ENCODE measurements at places on chromosomes 5 and 9. TPM values are rescaled to one million over a fixed set of nuclear protein-coding genes. Genes with fewer than 3 reads are reported as not detected.

GRCh38 chr9:107389617-107390071, 99.9 kb downstream of the KLF4 start:
- no peak overlapping the region for H3K4me3 ChIP-seq
- H3K4me1 ChIP-seq, result peaks cover 18% of the 10 kb centered on the region
- H3K27me3 ChIP-seq, result no peaks in the 10 kb centered on the region

DNA sequence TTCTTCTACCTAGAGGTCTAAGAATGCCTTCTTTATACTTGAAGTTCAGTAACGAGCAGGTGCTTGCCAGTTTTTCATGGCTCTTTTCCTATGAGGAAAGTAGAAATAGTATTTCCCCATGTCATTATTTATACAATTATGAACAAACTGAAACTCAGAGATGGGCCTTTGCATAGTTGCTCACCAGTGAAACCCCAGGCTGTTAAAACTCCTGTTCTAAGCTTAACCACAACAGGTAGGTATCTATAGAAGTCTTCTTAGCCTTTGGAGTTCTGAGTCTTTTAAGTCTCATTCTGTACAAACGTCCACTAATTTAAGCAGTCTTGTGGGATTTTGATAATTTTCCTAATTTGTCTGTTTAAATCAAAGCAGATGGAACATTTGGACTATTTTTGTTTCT, 90.1 kb downstream of the STARD4 start:
- no peak overlapping the region for H3K4me3 ChIP-seq
- DNase-seq, result no peak
- no peaks in the 10 kb centered on the region for H3K4me1 ChIP-seq
- H3K36me3 ChIP-seq, result no peaks in the 10 kb centered on the region
- no peaks in the 10 kb centered on the region for H3K27me3 ChIP-seq
- no peak overlapping the region for H3K27ac ChIP-seq

- no peak overlapping the region for H3K4me3 ChIP-seq
- H3K27me3 ChIP-seq, result peaks cover 4% of the 10 kb centered on the region
- H3K36me3 ChIP-seq, result no peaks in the 10 kb centered on the region
- DNase-seq, result no peak
Measured at GRCh38 chr5:40669606-40670390, 9.9 kb upstream of the PTGER4 start.

GRCh38 chr5:1090538-1090937, 21.3 kb downstream of the SLC12A7 start:
- H3K4me3 ChIP-seq, result no peak overlapping the region
- DNase-seq, result peak; percentile 24
- no peaks in the 10 kb centered on the region for H3K27me3 ChIP-seq

GRCh38 chr9:37514999-37515398, 29.3 kb downstream of the POLR1E start:
- no peaks in the 10 kb centered on the region for H3K27me3 ChIP-seq
- no peaks in the 10 kb centered on the region for H3K36me3 ChIP-seq
- no peak for DNase-seq
- no peak overlapping the region for H3K27ac ChIP-seq
- H3K4me3 ChIP-seq, result no peak overlapping the region

DNA sequence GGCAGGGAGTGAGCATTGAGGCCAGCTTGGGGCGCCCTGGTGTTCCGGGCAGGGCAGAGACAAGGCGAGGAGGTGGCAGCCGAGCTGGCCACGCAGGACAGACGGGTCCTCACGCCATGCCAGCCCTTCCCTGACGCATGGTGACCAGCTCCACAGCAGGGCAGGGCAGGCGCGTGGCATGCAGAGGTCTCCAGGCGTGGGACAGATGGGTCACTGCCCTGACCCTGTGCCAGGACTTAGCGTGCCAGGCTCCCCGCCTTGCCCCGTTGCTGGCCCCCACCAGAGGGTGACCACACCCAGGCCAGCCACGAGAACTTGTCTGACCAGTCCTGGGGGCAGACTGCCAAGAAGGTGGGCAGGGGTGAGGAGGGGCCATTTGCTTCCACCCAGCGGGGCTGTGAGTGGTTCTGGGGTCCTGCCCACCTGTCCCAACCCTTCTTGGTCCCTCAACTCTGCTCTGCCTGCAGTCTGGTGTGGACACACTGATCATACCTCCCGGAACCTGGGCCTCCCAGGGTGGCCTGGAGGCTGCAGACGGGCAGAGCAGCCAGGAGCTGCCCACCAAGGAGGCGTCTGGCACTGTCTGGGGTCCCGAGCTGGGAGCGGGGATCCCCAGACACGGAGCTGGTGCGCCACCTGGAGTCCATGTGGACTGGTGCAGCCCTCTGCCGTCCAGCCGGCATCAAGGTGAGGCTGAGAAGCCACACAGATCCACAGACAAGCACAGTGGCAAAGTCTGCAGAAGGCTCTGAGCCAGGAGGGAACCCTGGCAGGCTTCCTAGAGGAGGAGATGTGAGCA, at the start of gene RNF224:
RNF224 (plus strand) TSS at position 449 of the 799 bp plus-strand sequence. CDS start 834 bp downstream, outside the sequence.
- peak; percentile 86 for DNase-seq
- H3K4me3 ChIP-seq, result no peak within 1 kb of the TSS
- H3K4me1 ChIP-seq, result peaks cover 3% of the 10 kb centered on the region
- no peaks in the 10 kb centered on the region for H3K27me3 ChIP-seq

DNA sequence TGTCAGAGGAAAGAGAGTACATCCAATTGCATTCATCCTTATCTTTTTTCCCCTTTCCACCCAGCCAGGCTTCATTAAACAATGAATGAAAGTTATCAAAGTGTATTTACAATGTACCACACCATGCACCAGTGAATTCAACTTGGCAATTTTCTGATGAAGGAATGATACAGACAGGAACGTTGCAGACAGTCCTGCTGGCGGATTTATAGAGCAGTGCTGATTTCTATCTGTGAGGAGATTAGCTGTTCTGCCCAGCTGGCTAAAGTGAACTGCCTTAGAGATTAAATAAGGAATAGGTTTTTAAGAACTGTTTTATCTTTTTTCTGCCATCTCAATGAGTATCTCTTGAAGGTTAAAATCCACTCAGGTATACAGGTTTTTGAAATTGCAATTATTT, 403.9 kb downstream of the CDH18 start:
- H3K36me3 ChIP-seq, result no peaks in the 10 kb centered on the region
- no peaks in the 10 kb centered on the region for H3K4me1 ChIP-seq
- H3K4me3 ChIP-seq, result no peak overlapping the region
- no peak overlapping the region for H3K27ac ChIP-seq
- H3K27me3 ChIP-seq, result no peaks in the 10 kb centered on the region
- DNase-seq, result no peak

GRCh38 chr5:88785746-88786565, 97.0 kb downstream of the MEF2C start:
- peak; percentile 98 for DNase-seq
- no peaks in the 10 kb centered on the region for H3K36me3 ChIP-seq
- H3K27ac ChIP-seq, result peak overlapping the region; percentile 99
- H3K4me3 ChIP-seq, result peak overlapping the region; percentile 64
- peaks cover 19% of the 10 kb centered on the region for H3K4me1 ChIP-seq
- H3K27me3 ChIP-seq, result no peaks in the 10 kb centered on the region

- H3K36me3 ChIP-seq, result peaks cover 55% of the 10 kb centered on the region
- DNase-seq, result no peak
- H3K27me3 ChIP-seq, result no peaks in the 10 kb centered on the region
- no peak overlapping the region for H3K27ac ChIP-seq
- H3K4me3 ChIP-seq, result no peak overlapping the region
Measured at GRCh38 chr9:122246666-122247065, 17.9 kb upstream of the LHX6 start.

DNA sequence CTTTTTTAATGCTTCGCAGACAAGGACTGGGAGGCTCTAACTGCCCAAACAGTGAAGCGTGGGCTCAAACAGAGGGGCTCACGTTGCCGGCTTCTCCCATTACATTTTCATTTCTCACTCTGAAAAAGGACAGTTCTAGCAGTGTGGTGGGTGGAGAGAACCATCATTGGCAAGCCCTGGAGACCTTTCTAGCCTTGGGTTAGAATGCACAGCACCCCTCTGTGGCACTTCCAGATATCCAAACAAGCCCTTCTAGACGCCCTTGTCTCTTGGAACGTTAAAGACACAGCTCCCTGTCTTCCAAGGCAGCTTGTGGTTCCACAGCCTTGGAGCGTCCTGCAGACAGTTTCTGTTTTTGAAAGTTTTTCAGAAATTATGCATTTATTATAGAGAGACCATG, 52.1 kb downstream of the MVB12B start:
- no peaks in the 10 kb centered on the region for H3K27me3 ChIP-seq
- no peak for DNase-seq
- H3K27ac ChIP-seq, result no peak overlapping the region

- no peaks in the 10 kb centered on the region for H3K27me3 ChIP-seq
- no peaks in the 10 kb centered on the region for H3K36me3 ChIP-seq
- no peak for DNase-seq
- H3K27ac ChIP-seq, result no peak overlapping the region
- no peak overlapping the region for H3K4me3 ChIP-seq
- no peaks in the 10 kb centered on the region for H3K4me1 ChIP-seq
Measured at GRCh38 chr9:29740518-29740917, 2167.2 kb upstream of the C9orf72 start.

DNA sequence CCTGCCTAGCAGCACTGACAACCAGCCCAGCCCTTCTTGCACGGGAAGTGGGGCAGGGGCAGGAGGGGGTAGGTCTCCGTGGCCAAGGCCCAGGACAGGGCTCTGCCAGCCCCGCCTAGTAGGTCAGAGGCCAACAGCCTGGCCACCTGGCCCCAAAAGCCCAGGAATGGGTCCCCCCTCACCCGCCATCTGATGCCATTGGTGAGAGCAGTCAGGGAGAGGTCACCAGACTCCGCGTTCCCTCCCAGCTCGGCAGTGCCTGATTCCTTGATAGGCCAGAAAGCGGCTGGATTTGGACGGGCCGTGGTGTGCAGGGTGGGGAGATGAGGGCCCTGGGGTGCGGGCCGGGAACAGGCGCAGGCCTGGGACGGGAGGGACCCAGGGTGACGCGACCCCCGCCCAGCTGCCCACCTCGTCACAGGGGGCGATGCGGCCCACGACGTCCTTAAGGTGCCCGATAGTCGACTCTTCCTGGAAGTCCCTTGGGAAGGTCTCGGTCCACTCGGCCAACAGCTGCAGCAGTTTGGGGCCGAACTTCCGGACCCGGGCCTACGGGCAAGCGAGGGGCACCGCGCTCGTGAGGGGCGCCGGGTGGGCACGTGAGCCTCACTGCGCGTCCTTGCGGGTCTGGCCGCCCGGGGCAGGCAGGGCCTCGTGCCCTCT, 64.5 kb upstream of the RNF130 start:
- peaks cover 10% of the 10 kb centered on the region for H3K4me1 ChIP-seq
- DNase-seq, result no peak
- no peak overlapping the region for H3K4me3 ChIP-seq
- H3K27me3 ChIP-seq, result peaks cover 11% of the 10 kb centered on the region
- no peaks in the 10 kb centered on the region for H3K36me3 ChIP-seq

- no peak overlapping the region for H3K4me3 ChIP-seq
- peak; percentile 80 for DNase-seq
- no peaks in the 10 kb centered on the region for H3K4me1 ChIP-seq
- H3K27ac ChIP-seq, result no peak overlapping the region
- H3K27me3 ChIP-seq, result peaks cover 19% of the 10 kb centered on the region
Measured at GRCh38 chr9:113715086-113715485, 161.0 kb upstream of the ZNF618 start.

- H3K27ac ChIP-seq, result no peak overlapping the region
- no peaks in the 10 kb centered on the region for H3K4me1 ChIP-seq
- H3K4me3 ChIP-seq, result no peak overlapping the region
Measured at GRCh38 chr5:60763061-60763460, 63.1 kb upstream of the DEPDC1B start.

DNA sequence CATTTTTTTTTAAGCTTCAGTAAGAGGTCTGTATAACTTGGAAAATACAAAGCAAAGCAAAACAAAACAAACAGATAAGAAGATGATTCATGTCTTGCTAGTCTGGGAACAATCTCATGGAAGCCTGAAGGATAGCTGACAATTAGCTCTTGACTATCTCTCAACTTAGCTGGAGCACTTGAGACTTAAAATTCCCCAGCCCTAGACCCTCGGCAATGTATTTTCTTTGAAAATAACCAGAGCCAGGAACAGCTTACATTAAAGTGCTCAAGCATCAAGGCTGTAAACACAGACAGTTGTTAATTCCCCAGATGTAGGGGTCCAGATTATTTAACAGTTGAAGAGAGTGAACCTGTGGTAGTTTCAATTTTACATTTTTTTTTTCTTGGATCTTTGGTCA, 82.9 kb downstream of the TMEM252 start:
- no peaks in the 10 kb centered on the region for H3K27me3 ChIP-seq
- no peaks in the 10 kb centered on the region for H3K36me3 ChIP-seq
- no peak overlapping the region for H3K4me3 ChIP-seq

DNA sequence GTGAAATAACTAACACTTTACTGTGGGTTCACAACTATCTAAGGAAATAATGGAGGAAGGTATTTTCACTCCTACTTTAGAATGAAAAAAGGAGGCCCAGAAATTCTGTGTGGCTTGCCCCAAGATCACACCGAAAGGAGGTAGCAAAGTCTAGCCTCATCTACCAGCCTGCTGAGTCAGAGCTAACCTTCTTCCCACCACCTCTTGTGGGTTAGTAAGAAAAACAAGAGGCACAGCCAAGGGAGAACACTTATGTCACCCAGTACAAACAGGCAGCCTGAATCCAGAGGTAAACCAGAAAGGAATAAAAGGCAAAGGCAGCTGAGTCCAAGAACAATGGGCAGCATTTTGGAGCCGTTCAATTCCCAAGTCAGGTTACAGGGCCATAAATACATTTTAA, 91.9 kb upstream of the RASEF start:
- H3K27me3 ChIP-seq, result no peaks in the 10 kb centered on the region

- H3K36me3 ChIP-seq, result peaks cover 28% of the 10 kb centered on the region
- H3K4me1 ChIP-seq, result peaks cover 48% of the 10 kb centered on the region
- H3K4me3 ChIP-seq, result no peak overlapping the region
- peak; percentile 72 for DNase-seq
- peak overlapping the region; percentile 53 for H3K27ac ChIP-seq
Measured at GRCh38 chr9:110133608-110134210, 74.2 kb downstream of the C9orf152 start.

- no peaks in the 10 kb centered on the region for H3K36me3 ChIP-seq
- H3K27ac ChIP-seq, result no peak within 1 kb of the TSS
- peaks cover 35% of the 10 kb centered on the region for H3K4me1 ChIP-seq
- DNase-seq, result peak; percentile 51
- peak within 1 kb of the TSS; percentile 67 for H3K4me3 ChIP-seq
- no peaks in the 10 kb centered on the region for H3K27me3 ChIP-seq
Measured at GRCh38 chr5:141484641-141485311, at the start of gene PCDHGC4. Gene PCDHGC4 (plus strand): TSS chr5:141485030. CDS start chr5:141485174, 144 bp downstream.

- peak; percentile 47 for DNase-seq
- H3K4me3 ChIP-seq, result no peak overlapping the region
- H3K4me1 ChIP-seq, result no peaks in the 10 kb centered on the region
Measured at GRCh38 chr9:104944356-104944755, 16.4 kb upstream of the ABCA1 start.

DNA sequence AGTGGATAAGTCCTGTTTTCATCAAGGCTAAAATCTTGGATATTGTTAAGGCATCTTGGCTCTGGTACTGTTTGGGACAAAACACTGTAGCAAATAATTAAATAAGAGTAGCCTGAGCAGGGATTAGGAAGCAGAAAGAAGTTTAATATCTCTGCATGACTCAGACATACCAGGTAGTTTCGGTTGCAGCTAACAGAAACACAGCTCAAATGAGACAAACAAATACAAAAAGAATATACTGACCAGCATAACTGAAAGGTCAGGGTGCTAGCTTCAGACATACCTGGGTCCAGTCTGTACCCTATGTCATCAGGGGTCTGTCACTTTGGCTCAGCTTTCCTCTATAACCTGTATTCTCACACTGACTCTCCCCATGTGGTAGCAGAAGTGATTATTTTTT, 156.4 kb upstream of the MAP3K1 start:
- H3K27ac ChIP-seq, result no peak overlapping the region
- no peak for DNase-seq
- no peaks in the 10 kb centered on the region for H3K36me3 ChIP-seq
- no peaks in the 10 kb centered on the region for H3K4me1 ChIP-seq
- H3K27me3 ChIP-seq, result peaks cover 15% of the 10 kb centered on the region

Gene PFN3
- total RNA-seq, result not detected

Gene DAB2IP
- 19.7 TPM for total RNA-seq

Gene DDX4
- not detected for total RNA-seq

Gene TSSK1B
- not detected for total RNA-seq

Gene PDE6A
- total RNA-seq, result not detected

Gene OTULINL
- not detected for total RNA-seq

Gene KLF4
- 28.7 TPM for total RNA-seq

Gene PLPPR1
- total RNA-seq, result not detected

Gene NDFIP1
- 57.5 TPM for total RNA-seq

Data from GM23248 (cell line).